Suppressor macrophage treated with lipopolysaccharide for 4 hours (primary cell): ENCODE measurements at places on chromosomes 2 and 18.

- DNase-seq, result no peak
Observed at GRCh38 chr2:101850450-101850849, 141.3 kb upstream of the IL1R2 start.

DNA sequence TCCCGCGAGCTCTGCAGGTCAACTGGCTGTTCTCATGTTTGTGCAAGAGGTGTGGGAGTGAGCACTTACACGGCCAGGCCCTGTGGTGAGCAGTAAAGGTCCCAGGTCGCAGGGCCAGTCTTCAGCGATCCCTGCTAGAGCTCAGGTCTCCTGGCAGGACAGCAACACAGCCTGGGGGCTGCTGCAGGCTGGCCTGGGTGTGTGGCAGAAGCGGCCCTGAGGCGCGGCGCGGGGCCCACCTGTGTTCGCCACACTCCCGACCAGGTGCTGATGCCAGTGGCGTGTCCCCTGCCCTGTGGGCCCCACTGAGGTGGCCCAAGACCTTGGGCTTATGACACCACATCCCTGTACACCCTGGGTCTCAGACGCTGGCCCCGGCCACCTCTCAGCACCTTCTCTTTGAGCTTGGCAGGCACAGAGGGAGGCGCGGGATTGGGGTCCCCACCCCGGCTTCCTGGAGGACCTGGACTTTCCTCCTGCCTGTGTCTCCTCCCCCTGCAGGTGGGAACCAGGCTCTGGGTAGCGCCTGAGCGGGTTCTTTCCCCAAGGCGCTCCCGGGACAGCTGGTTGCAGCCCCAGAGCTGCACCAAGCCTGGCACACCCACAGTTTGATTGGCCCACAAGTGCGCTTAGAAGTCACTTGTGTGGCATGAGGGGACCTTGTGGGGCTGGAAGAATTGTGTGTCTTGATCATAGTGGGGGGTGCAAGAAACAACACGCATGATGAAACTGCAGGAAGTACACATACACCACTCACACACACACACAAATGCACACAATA is 59.2 kb downstream of the TWIST2 start:
- DNase-seq, result no peak

GRCh38 chr18:5058768-5059695 is 138.0 kb downstream of the AKAIN1 start:
- DNase-seq, result peak; percentile 19

GRCh38 chr2:175832866-175833265 is 169.2 kb downstream of the LNPK start:
- no peak for DNase-seq
